D721Med (cell line): ENCODE measurements at places on chromosomes 3 and 15.

- no peak for DNase-seq
These were observed 92.8 kb upstream of the TGFBR2 start for GRCh38 chr3:30513374-30514152.

DNA sequence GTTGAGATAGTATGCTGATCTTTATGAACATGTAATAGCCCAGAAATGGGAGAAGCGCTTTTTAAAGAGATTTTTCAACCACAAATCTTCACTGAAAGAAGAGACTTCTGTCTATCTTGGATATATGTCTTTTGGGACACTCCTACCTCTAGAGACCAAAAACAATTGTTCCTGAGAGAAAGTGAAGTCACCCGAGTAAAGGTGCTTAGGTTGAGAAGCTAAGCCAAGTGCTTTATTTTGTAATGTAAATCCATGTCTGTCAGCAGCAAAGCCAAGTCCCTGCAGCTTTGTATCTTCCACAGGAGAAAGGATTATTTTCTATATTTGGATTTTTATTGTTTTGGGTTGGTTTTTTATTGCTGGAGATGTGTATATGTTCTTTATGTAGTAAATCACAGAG is 32.1 kb upstream of the B3GALNT1 start:
- DNase-seq: no peak

- no peak for DNase-seq
These were observed 34.7 kb downstream of the SHC4 start for GRCh38 chr15:48928877-48929538.

GRCh38 chr15:91345736-91346135 is 245.7 kb downstream of the SV2B start:
- DNase-seq: no peak

- DNase-seq: no peak
These were observed 82.6 kb upstream of the TRIM42 start for GRCh38 chr3:140595295-140595694.

GRCh38 chr3:41629986-41630385 is 331.9 kb downstream of the ULK4 start:
- DNase-seq: no peak

- no peak for DNase-seq
These were observed 193.3 kb downstream of the CD47 start for GRCh38 chr3:107897471-107898061.
